ENCODE measurements at places on chromosomes 3 and 15. TPM values are rescaled to one million over a fixed set of nuclear protein-coding genes. Genes with fewer than 3 reads are reported as not detected.

The CYP1A2 gene
- not detected for total RNA-seq

The SPINK8 gene
- total RNA-seq: not detected

The SLC28A2 gene
- total RNA-seq: not detected

DNA sequence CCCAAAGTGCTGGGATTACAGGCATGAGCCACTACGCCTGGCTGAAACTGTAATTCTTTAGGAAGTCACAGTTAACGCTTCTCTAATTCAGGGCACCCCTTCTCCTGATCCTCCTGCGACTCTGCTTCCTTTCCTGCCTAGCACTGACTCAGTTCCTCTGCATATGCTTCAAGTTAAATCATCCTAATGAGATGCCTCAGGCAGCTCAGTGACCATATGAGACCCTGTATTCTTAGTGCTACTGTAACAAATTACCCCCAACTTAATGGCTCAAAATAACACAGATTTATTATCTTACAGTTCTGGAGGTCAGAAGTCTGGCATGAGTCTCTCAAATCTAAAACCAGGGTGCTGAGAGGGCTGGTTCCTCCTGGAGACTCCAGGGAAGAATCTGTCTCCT lies 271.8 kb upstream of the LYSMD4 start:
- no peak overlapping the region for H3K4me3 ChIP-seq
- no peak overlapping the region for H3K27ac ChIP-seq
- H3K4me1 ChIP-seq: no peaks in the 10 kb centered on the region
- H3K27me3 ChIP-seq: no peaks in the 10 kb centered on the region
- no peaks in the 10 kb centered on the region for H3K36me3 ChIP-seq
- no peak for DNase-seq

DNA sequence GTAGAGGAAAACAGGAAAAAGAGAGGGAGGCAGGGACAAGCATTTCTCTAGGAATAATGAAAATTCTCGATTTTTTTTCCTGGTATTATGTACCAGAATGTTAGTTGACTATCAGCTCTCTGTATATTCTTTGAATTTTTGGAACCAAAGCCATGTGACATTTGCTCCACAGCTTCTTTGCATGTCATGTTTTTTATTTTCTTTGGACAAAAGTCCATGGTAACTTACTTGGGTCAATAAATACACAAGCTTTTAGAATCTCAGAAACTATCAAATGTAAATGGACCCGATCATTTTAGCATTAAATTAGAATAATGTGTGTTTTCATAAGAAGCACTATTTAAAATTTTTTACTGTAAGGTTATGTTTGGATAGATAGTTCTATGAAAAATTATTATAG lies 320.5 kb downstream of the ZIC1 start:
- H3K27ac ChIP-seq: no peak overlapping the region
- DNase-seq: no peak
- no peaks in the 10 kb centered on the region for H3K36me3 ChIP-seq
- H3K27me3 ChIP-seq: peaks cover 2% of the 10 kb centered on the region
- H3K4me3 ChIP-seq: no peak overlapping the region

- H3K27me3 ChIP-seq: no peaks in the 10 kb centered on the region
- DNase-seq: peak; percentile 30
- peak within 1 kb of the TSS; percentile 95 for H3K4me3 ChIP-seq
- peaks cover 78% of the 10 kb centered on the region for H3K4me1 ChIP-seq
- H3K27ac ChIP-seq: peak within 1 kb of the TSS; percentile 92
Observed at GRCh38 chr3:129606636-129607390, at the start of gene PLXND1. TSS of gene PLXND1 (minus strand) at chr3:129606676. CDS start at chr3:129606639, 37 bp downstream.

Data from HFFc6 (cell line).